Cerebellum (tissue), 4 donors: ENCODE measurements at places on chromosomes 16 and 17. TPM values are rescaled to one million over a fixed set of nuclear protein-coding genes. Genes with fewer than 3 reads are reported as not detected.

Gene TNS4
- total RNA-seq = not detected

Gene NTN1
- total RNA-seq = 14.8 TPM

DNA sequence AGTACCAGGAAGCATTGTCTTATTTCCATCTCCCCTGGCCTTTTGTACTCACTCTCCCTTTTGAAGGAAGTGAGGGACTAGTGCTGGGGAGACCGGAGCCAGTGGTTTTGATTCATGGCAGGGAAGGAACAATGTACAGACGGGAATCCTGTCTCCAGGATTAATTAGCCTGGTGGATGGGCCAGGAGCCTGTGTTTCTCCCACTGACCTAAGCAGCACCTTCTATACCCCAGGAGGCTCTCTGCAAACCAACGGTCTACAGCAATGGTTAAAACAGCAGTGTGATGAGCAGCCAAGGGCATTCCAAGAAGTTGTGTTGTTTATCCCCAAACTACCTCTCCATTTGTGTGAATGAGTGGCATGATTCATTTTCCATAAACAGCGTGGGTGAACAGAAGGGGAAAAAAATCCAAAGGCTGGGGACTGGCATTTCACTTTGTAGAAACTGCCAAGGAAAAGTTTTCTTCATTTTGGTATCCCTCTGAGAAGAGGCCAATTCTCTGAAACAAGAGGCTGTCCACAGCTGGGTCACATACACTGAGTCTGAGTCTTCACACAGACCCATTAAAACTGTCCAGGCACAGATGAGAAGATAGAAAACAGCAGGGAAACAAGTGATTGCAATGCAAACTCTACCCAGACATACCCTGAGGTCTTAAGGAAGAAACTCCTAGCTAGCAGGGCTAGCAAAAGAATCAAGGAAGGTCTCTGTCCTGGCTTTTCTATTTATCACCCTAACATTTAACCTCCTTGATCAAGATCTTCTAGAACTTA is 18.1 kb downstream of the ANKFN1 start:
- no peak for DNase-seq

GRCh38 chr17:64024215-64024654 is 3.8 kb upstream of the ICAM2 start:
- no peak for DNase-seq

DNA sequence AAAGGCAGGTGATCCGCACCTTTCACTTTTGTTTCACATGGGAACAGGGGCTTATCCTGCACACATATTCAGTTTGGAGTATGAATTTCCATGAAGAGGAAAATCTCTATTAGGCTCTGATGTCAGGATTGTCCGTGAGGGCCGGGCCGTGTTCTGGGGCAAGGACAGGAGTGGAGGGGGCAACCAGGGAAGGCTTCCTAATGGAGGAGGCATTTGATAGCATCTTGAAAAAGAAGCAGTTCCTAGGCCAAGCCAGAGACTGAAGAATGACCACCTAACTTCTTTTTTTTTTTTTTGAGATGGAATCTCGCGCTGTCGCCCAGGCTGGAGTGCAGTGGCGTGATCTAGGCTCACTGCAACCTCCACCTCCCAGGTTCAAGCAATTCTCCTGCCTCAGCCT is 174.2 kb downstream of the SEC14L1 start:
- no peak for DNase-seq

DNA sequence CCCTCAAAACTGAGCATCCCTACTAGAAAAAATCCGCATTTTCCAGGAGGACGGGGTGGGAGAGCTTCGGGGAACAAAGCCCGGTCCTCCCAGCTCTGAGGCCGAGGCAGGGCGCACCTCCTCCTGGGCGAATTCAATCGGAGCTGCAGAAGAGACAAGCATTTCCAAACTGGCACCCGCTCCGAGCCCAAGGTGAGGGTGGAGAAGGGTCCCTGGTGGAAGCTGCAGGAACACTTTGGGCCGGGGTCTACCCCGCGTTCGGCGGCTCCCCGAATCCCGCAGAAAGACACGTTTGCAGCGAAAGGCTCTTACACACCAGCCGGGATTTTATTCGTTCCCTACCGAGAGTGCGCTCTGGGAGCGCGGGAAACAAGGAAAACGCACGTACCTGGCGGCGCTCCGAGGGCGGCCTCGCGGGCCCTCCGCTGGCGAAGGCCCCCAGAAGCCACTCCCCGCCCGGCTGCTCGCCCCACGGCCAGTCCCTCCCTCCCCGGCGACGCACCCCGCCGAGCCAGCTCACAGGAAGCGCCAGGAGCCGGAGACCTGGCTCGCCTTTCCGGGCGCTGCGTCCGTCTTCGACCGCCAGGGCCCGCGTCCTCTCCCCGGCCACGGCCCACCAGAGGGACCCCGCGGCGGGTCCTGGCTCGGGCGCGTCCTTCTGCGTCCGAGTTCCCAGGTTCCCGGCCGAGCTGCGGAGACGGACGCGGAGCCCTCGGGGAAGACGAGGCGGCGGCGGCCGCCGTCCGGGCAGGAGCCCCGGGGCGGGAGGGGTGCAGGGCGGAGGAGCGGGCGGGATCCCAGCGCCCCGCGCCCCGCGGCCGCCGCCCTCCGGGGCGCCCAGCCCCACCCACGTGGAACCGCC is 49.8 kb upstream of the BAHCC1 start:
- DNase-seq = peak; percentile 80

- DNase-seq = peak; percentile 93
Observed at GRCh38 chr17:42554250-42555121, 1.8 kb downstream of the HSD17B1 start.

- DNase-seq = peak; percentile 44
Observed at GRCh38 chr16:74574146-74574545, 32.8 kb downstream of the GLG1 start.

GRCh38 chr16:84115919-84116719 is 623 bp downstream of the MBTPS1 start:
- no peak for DNase-seq

DNA sequence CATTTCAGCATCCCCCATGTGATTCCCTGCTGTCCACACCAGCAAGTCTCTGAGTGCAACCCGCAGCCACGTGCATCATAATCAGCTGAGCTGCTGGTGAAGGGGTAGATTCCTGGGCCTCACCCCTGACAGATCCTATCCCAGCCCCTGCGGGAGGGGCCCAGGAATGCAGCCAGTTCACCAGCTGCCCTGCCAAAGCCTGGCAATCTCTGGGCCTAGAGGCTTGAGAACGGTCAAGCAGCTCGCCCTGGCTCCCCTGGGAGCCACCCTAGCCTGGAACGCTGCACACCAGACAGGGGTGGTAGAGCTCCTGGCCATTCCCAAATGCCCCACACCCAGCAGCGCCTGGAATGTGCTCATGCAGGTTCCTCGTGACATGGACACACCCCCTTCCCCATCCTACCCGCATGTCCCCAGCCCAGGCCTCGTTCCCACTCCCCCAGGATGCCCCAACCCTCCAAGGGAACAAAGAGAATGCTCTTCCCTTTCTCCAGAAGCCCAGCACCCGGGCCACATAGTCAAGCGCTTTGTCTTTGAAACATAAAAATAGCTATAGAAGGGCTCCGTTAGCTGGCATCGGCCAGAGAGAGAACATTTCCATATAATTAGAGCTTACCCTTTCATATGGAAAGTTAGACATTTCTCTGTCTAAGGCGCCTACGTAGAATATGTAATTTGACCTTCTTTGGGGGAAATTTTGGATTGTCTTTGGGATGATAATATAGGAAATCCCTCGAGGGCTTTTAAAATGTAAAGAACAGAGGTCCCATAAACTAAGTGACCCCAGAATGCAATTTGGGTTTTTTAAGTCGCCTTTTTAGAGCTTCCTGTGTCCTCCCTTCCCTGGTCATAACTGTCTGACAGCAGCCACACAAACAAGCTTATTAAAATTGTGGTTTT is 3.4 kb downstream of the CEP295NL start:
- DNase-seq = no peak

- DNase-seq = no peak
Observed at GRCh38 chr17:71232801-71233559, 887.8 kb upstream of the SOX9 start.

DNA sequence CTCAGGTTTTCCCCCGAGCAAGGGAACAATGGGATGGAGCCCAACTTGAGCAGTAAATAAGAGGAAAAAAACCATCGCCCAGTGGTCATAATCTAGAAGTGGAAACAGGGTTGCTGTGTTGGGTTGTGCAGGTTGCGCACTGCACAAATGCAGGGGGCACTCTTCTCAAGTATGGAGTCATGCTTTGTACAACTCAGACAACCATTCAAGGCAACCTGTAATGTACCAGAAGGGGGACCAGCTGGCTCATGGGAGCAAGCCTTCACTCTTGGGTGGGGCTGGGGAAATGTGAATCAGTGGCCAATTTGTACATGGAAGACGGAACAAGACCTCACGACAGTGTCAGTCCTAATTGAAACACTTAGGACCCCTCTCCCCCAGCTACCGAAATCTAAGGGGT is 23.9 kb upstream of the LITAF start:
- no peak for DNase-seq

DNA sequence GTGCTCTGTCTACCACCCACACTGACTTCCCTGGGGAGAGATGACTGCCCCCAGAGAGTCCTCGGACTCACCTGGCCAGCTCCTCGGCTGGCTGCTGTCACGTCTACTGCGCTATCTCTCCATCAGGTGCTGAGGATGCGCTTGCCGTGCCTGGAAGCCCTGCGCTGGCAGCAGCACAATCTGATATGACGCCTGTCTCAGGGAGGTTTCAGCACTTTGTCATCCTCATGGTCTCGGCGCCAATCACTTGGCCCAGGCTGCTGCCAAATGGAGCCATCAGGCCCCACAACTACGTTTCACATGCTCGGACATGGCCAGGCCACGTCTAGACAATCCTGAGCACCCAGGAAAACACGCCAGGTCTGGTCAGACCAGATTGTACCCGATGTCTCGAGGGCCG is 46.7 kb downstream of the FOXL1 start:
- DNase-seq = no peak

GRCh38 chr17:27559506-27560481 is 71.2 kb upstream of the LGALS9 start:
- no peak for DNase-seq
